ENCODE measurements at places on chromosomes 1 and 21. TPM values are rescaled to one million over a fixed set of nuclear protein-coding genes. Genes with fewer than 3 reads are reported as not detected.

Gene NRAS
- 58.8 TPM for total RNA-seq

Gene ETV3L
- total RNA-seq = not detected

Gene ANKRD65
- 30.1 TPM for total RNA-seq

Gene COG2
- total RNA-seq = 51.3 TPM

DNA sequence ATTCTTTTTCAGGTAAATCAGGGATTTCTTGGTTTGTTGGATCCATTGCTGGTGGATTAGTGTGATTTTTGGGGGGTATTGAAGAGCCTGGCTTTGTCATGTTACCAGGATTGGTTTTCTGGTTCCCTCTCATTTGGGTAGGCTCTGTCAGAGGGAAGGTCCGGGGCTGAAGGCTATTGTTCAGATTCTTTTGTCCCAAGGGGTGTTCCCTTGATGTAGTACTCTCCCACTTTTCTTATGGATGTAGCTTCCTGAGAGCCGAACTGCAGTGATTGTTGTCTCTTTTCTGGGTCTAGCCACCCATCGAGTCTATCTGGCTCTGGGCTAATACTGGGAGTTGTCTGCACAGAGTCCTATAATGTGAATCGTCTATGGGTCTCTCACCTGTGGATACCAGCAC lies 17.6 kb upstream of the CCSAP start:
- no peaks in the 10 kb centered on the region for H3K36me3 ChIP-seq
- H3K4me1 ChIP-seq = no peaks in the 10 kb centered on the region
- H3K4me3 ChIP-seq = no peak overlapping the region
- peaks cover 26% of the 10 kb centered on the region for H3K27me3 ChIP-seq
- H3K27ac ChIP-seq = no peak overlapping the region

- DNase-seq = no peak
- H3K4me1 ChIP-seq = no peaks in the 10 kb centered on the region
- H3K36me3 ChIP-seq = no peaks in the 10 kb centered on the region
- no peaks in the 10 kb centered on the region for H3K27me3 ChIP-seq
Observed at GRCh38 chr1:104064399-104064798, 314.7 kb downstream of the AMY1C start.

- peaks cover 73% of the 10 kb centered on the region for H3K36me3 ChIP-seq
- no peak overlapping the region for H3K27ac ChIP-seq
- no peaks in the 10 kb centered on the region for H3K4me1 ChIP-seq
- H3K27me3 ChIP-seq = no peaks in the 10 kb centered on the region
- no peak for DNase-seq
Observed at GRCh38 chr1:39255222-39255621, 50.7 kb downstream of the MACF1 start.

GRCh38 chr1:231541842-231542241 lies 13.4 kb downstream of the TSNAX start:
- H3K4me1 ChIP-seq = no peaks in the 10 kb centered on the region
- H3K27ac ChIP-seq = no peak overlapping the region
- DNase-seq = no peak
- peaks cover 41% of the 10 kb centered on the region for H3K36me3 ChIP-seq
- H3K27me3 ChIP-seq = no peaks in the 10 kb centered on the region

- DNase-seq = no peak
- H3K27ac ChIP-seq = no peak overlapping the region
- peaks cover 10% of the 10 kb centered on the region for H3K4me1 ChIP-seq
- no peaks in the 10 kb centered on the region for H3K27me3 ChIP-seq
- H3K4me3 ChIP-seq = no peak overlapping the region
Observed at GRCh38 chr1:12516741-12517140, 101.3 kb downstream of the DHRS3 start.

GRCh38 chr1:6151291-6151822 lies 28.8 kb downstream of the CHD5 start:
- no peak overlapping the region for H3K4me3 ChIP-seq
- H3K36me3 ChIP-seq = no peaks in the 10 kb centered on the region
- DNase-seq = no peak
- peaks cover 79% of the 10 kb centered on the region for H3K27me3 ChIP-seq
- H3K27ac ChIP-seq = no peak overlapping the region

- no peaks in the 10 kb centered on the region for H3K4me1 ChIP-seq
- DNase-seq = no peak
- no peak overlapping the region for H3K27ac ChIP-seq
- no peaks in the 10 kb centered on the region for H3K27me3 ChIP-seq
- no peak overlapping the region for H3K4me3 ChIP-seq
Observed at GRCh38 chr1:31984419-31985347, 29.0 kb upstream of the KHDRBS1 start.
